ENCODE measurements at places on chromosomes 6 and 20.
A peak's percentile ranks its signal among the peaks of the same experiment; 100 is the strongest.

DNA sequence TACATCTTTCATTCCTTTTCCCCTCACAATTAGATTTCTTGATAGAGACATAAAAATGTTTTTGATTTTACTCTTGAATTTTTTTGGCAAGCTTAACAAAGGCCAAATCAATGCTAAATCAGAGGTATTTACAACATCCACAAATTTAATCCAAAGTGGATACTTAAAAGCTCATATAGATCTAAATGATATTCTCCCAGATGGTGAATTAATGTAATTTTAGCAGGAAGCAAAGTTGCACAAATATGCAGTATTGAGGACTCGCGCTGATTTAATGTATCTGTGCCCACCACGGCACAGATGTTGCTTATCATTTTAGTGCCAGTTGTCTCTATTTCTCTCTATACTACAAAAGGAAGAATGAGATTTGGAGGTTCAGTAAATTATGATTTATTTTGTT, 167.4 kb downstream of the COL19A1 start:
- DNase-seq = no peak

DNA sequence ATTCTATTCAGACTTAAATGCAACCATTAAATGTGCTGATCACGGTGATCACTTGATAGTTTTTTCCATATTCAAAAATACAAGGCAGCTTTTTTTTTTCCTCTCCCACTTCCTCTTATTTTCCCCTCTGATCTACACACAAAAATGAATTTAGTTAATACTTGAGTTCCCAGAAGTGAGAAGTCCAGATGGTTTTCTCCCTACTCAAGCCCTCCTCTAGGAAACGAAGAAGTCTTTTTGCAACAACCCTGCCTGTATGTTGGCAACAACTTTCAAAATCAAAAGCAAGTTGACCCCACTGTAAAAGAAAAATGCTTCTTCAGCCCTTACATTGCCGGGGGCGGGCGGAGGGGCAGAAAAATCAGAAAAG, 24.3 kb downstream of the ARHGAP18 start:
- no peak for DNase-seq

- no peak for DNase-seq
These were observed 176.8 kb downstream of the BMP2 start for GRCh38 chr20:6944292-6944691.

DNA sequence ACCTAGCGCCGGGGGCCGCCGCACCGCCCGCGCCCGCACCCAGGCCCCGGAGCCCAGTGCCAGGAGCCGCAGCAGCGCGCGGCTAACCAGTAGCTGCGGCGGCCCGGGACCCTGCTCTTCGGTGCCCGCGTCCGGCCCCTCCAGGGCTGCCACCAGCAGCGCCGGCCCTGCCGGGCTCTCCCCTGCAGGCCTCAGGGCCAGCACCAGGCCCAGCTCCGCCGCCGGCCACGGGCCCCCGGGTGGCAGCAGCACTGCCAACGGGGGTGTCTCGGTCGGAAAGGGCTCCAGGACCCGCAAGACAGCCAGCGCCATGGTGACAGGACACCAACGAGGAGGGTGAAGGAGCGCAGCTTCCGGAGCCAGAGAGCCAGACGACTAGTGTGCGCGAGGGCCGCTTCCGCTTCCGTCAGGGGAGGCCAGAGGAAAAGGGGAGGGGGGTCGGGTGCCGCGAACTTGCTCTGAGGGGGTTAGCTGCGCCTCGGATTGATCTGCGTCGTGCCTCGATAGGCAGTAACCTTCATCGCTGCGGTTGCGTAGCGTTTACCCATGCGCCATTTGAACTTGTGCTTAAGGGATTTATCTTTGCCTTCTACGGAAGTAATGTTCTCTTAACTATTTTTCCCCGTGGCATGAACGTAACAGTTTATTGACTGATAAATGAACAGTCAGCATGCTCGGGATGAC, at the start of gene PEX6:
TSS of gene PEX6 (minus strand) at position 343 of the 684 bp plus-strand sequence. CDS start at position 312, 31 bp downstream.
- DNase-seq = peak; percentile 94

DNA sequence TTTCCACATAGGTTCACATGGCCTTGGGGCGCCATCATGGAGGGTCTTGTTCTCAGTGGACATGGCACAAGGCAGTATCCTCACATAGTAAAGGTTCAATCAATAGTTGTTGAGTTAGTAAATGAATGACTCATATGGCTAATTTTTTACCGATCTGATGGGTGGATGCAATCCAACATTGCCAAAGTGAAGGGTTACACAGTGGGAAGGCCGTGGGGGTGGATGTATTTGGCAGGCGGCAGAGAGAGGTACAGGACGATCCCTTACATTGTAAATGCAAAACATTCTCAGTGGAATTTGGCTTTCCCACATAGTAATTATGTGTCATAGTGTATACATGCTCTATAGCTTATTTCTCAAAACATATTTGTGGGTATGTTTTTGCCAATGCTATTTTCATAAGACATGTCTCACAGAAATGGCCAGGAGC, 21.0 kb upstream of the PDE7B start:
- DNase-seq = no peak

DNA sequence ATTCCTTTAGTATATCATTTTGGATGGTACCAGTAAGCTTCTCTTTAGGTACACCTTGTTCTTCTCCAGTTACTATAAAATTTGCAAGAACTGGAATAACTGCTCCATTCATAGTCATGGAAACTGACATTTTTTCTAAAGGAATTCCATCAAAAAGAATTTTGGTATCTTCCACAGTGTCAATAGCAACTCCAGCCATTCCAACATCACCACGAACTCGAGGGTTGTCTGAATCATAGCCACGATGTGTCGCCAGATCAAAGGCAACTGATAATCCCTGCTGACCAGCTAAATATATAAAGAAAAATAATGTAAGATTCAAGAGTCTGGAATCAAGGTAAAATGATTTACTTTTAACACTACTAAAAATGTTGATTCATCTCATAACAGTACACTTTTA, 5.3 kb downstream of the MMUT start:
- no peak for DNase-seq
